Right renal pelvis (tissue), 4 donors: ENCODE measurements at places on chromosomes 13 and 19.

DNA sequence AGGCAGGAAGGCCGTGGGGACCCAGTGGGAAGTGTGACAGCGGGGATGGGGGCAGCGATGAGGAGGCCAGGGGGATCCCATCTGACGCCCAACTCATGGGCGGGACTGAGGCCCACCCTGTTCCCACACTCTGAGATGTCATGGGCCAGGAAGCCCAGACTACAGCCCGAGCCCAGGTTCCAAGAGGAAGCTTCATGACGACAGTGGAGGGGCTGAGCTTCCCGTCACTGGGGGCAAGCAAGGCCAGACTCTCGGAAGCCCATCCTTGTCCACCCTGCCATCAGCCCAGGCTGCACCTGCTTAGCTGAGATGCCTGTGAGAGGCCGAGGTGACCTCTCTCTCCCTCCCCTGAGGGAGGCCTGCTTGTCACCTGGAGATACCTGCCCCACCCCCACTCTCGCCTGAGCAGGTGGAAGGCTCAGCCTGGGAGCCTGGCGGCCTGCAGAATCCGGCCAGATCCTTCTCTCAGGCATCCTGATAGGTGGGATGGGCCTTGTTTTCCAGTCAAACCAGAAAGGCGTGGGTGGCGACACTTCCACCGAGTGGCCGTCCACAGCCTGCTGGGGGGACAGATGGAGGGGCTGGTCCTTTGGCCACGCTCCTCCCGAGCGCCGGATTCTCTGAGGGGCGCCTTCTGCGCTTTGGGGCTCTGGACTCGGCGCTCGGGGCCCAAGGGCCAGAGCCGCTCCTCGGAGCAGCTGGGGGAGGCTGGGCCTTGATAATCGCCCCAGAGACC, 4.8 kb downstream of the ZBTB7A start:
- no peak for DNase-seq

DNA sequence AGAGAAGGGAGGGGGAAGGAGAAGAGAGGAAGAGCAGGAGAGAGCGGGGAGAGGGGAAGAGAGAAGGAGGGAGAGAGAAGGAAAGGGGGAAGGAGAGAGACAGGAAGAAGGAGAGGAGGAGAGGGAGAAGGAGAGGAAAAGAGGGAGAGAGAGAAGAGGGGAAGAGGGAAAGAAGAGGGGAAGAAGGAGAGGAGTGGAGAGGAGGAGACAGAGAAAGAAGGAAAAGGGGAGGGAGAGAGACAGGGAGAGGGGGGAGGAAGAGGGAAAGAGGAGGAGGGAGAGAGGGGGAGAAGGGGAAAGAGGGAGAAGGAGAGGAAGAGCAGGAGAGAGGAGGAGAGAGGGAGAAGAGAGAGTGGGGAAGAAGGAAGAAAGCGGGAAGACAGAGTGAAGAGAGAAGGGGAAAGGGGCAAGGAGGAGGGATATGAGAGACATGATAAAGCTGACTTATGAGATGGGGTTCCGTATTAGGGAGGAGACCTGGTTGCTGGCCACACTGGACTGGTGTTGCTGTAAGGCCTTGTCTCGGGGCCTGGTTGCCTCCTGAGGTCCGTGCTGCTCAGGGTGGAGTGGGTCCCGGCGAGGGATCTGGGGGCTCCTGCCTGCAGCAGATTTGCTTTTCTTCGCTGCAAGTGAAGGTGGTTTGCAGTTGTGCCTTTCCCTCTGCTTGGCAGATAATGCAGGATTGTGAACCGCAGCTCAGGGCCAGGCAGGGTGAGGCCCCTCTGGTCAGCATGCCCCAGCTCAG, 139.5 kb downstream of the TEX29 start:
- DNase-seq, result no peak

DNA sequence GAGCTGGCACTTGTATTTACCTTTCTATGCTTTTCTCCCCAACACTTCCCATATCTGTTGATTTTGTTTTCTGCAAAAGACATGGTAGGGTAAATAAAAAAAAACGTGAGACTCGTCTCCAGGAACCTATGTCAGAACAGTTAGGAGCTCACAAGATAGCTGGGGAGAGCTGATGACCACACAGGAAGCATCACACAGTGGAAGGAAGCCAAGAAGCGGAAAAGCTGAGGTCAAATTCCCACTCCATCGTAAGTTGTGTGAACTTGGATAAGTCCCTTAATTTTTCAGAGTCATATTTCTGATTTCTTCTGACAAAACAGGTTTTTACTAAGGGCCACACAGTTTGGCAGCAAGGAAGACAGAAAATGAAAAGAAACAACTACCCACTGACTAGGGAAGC, 199.6 kb downstream of the KLF5 start:
- DNase-seq, result no peak

DNA sequence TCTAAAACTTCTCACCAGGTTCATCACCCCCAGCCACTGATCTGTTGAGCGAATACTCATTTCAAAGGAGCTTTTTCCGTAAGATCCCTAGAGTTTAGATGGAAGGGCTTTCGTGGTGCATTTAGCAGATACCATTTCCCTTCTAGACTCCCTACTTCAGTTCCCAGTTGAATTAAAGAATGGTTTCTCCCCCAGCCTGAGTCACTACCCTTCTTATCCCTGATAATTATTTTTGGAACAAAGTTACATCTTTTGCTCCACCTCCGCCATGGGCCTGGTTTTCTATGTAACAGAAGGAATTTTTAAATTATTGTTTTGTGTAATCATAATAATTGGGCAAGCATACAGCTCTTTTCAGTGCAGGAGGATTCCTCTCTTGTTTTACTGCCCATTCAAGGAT, 22.0 kb downstream of the USPL1 start:
- DNase-seq, result no peak

DNA sequence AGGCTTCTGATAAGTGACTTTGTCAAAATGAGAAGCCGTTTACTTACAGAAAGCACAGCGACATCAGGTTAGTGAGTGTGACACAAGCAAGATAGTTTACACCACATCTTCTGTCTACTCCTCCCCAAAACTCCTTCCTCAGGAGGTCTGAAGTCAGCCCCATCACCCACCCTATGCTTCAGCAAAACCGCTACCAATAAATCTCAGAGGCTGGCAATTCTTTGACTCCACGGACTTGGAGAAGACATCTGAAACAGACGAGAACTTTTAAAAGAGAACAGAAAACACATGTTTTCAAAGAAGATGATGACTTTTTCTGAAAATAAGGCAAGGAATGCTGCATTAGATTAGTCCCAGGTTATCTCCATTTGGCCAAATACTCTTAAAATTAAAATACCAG, 261.1 kb downstream of the TBC1D4 start:
- no peak for DNase-seq

GRCh38 chr13:26759907-26760831, at the start of gene GPR12:
GPR12 (minus strand) TSS chr13:26760786; CDS start chr13:26759827, 959 bp downstream.
- DNase-seq, result no peak

- no peak for DNase-seq
These were observed 75.1 kb downstream of the C13orf42 start for GRCh38 chr13:51035978-51036377.

- DNase-seq, result no peak
These were observed 95.2 kb upstream of the CLDN10 start for GRCh38 chr13:95457294-95457693.

DNA sequence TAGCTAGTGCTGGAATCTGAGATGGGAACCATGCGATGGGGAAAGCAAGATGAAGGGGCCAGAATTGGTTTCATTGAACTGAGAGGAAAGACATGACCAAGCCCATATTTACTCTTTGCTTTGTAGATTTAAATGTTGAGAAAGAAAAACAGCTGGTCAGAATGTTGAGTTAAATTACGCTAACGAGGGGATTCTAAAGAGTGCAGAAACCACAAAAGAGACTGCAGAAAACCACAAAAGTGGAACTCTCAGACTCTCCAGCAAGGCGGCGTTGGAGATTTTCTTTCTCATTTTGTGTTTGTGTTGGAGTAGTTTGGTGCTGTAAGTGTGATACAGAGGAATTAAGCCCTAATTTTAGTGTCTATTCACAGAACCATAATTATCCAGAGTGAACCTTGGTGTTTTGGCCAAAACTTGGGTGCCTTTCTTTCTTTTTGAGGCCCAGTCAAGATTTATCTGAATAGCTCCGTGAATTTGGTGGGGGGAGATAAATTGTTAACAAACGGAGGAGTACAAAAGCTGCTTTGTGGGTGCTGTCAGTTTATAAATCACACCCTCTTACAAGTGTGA, 26.3 kb downstream of the SAE1 start:
- no peak for DNase-seq

- DNase-seq, result no peak
These were observed 571.6 kb downstream of the UQCRFS1 start for GRCh38 chr19:28641395-28641794.

DNA sequence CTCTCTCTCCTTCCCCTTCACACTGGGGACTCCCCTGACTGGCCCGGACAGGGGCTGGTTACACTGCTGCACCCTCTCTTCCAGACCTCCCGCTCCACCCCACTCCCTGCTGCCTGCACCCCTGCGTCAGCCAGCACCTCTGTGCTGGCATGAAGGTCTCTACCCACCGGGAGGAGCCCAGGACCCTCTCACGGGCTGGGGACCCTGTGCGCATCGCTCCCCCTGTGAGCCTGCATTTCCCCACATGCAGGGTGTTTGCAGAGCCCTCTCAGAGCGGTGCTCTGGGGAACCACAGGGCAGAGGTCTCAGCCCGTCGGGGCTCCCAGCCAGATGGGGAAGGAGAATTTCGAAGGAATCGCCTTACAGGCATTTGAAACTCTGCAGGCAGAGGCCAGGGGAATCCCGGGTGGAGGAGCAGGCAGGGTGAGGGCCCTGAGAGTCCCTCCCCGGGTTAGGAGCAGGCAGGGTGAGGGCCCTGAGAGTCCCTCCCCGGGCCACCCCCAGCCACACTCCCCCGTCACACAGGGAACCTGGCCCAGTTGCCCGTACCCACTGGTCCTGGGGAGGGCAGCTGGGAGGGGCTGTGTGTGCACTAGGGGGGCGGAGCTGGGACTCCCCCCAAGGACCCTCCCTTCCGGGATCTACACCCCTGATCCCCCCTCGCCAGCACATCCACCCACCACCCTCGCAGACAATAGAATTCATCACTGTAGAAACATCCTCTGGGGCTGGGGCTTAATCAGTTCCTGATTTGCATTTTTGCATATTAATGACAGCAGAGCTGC, 16.3 kb upstream of the TCF3 start:
- DNase-seq, result no peak

- DNase-seq, result no peak
These were observed 250.2 kb downstream of the ABCC4 start for GRCh38 chr13:95050800-95051615.

DNA sequence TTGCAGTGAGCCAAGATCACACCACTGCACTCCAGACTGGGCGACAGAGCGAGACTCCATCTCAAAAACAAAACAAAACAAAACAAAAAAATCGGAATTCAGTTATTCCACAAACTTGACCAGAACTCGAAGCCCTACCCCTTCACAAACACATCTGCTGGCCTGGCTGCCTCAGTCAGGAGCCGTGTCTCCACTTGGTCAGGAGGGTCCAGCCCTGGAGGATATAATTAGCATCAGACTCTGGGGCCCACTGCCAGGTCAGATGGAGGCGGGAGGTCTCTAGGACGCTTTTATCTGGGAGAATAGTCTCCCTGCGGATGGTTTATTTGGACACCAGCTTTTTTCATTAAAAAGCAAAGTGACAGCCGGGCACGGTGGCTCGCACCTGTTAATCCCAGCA, 8.0 kb downstream of the ELL start:
- DNase-seq, result no peak

DNA sequence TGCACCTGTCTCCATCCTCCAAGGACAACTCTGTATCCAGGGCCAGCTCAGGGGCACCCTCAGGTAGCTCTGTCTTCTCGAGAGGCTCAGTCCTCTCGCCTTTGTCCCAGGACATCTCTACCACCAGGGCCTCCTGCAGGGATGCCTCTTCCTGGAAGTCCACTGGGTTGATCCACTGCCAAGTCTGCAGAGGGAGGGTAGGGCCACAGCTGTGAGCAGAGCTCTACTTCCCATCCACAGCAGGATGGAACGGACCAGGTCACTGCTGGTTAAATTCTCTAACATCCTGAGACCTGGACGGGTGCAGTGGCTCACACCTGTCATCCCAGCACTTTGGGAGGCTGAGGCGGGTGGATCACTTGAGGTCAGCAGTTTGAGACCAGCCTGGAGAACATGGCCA, 26.8 kb downstream of the IL12RB1 start:
- no peak for DNase-seq

- no peak for DNase-seq
These were observed 207.9 kb upstream of the CSNK1A1L start for GRCh38 chr13:37313372-37313771.

DNA sequence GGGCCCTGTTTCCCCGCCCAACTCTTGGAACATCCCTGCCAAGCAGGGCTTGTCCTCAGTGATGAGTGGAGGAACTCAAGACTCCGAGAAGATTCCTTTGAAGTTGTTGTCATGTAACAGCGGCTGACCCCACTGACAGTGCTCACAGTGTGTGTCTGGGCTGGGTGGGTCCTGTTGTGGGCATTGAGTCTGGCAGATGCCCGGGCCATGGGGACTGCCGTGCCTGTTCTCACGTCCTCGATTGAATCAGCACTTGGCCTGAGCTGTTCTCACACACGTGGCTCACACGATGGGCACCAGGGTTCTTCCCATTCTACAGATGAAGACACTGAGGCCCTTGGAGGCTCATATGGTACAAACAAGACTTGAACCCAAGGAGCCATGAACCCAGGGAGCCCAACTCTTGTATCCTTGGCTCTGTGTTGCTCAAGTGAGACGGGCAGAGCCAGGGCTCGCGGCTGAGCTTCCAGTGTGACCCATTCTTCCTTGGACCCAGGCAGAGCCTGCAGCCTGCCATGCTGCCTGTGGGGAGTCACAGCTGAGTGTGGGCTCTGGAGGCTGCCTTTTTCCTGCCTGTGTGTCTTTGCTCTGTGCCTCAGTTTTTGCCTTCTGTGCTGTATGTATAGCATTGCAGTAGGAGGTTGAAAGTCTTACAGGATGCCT, 8.6 kb upstream of the EPN1 start:
- DNase-seq, result no peak

- DNase-seq, result no peak
These were observed 79.0 kb upstream of the ZNF536 start for GRCh38 chr19:30293051-30293785.

GRCh38 chr19:17762505-17763229, 11.4 kb downstream of the FCHO1 start:
- no peak for DNase-seq

DNA sequence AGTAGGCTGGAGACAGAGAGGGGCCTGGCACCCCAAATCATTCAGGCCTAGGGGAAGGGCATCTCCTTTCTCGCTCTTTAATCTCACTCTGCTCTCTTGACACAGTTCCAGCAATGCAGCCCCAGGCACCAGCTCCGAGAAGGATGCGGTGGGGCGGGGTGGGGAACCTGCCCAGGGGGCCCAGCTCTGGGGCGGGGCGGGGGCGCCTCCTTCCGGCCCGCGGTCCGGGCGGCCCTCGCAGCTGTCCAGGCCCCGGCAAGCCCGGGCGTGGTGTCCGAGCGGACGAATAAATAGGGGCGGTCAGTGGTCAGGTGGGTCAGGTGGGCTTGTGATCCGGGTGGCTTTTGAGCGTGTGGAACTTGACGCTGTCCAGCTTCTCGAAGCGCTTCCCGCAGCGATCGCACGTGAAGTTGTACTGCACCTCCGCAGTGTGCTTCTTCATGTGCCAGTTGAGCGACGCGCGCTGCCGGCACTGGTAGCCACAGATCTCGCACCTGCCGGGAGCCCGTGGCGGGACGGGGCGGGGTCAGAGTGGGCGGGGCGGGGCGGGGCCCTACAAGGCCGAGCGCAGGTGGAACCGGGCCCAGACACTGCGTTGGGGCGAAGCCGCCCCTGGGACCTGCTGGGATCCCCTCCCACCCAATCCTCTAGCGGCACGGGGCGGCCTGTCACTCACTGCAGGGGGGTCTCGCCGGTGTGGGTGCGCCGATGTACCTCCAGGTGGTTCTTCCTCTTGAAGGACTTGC, 2.7 kb upstream of the ELAVL3 start:
- DNase-seq, result no peak
